ENCODE measurements at places on chromosomes 16 and 17. TPM values are rescaled to one million over a fixed set of nuclear protein-coding genes. Genes with fewer than 3 reads are reported as not detected.
A peak's percentile ranks its signal among the peaks of the same experiment; 100 is the strongest.

IKZF3 gene
- total RNA-seq: not detected

C16orf92 gene
- total RNA-seq: not detected

GUCY2D gene
- not detected for total RNA-seq

ABCC3 gene
- 7.6 TPM for total RNA-seq

- DNase-seq: peak; percentile 33
Measured at GRCh38 chr17:8126491-8127066, 2.7 kb upstream of the HES7 start.

GRCh38 chr16:77589071-77589765, 133.1 kb upstream of the NUDT7 start:
- DNase-seq: peak; percentile 6

GRCh38 chr16:89944773-89945172, 3.8 kb upstream of the DEF8 start:
- DNase-seq: no peak

GRCh38 chr16:86222965-86223551, 287.3 kb upstream of the FOXF1 start:
- DNase-seq: no peak
